ENCODE measurements at places on chromosomes 3 and 15.

- peak; percentile 47 for DNase-seq
Observed at GRCh38 chr15:90561344-90562244, 31.9 kb downstream of the CRTC3 start.

GRCh38 chr3:197854596-197855343, 63.7 kb downstream of the LRCH3 start:
- DNase-seq = peak; percentile 67

- no peak for DNase-seq
Observed at GRCh38 chr3:138394686-138395085, 39.7 kb upstream of the ESYT3 start.

GRCh38 chr15:49750553-49750952, 129.7 kb downstream of the DTWD1 start:
- DNase-seq = no peak

DNA sequence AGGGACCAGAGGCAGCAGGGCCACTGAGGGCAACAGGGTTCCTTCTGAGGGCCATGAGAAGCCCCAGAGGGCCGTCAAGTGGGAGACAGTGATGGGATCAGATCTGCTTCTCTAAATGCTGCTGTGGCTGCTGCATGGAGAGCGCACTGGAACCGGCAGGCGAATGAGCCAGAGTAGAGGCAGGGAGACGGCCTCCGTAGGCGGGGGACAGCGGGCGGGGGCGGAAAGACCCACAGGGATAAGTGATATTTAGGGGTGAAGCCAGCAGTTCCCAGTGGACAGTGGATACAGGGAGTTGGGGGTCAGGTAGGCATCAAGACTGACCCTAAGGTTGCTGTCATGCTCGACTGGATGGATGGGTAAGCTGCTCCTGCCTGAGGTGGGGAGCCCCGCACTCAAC, 45.0 kb downstream of the GLDN start:
- no peak for DNase-seq

DNA sequence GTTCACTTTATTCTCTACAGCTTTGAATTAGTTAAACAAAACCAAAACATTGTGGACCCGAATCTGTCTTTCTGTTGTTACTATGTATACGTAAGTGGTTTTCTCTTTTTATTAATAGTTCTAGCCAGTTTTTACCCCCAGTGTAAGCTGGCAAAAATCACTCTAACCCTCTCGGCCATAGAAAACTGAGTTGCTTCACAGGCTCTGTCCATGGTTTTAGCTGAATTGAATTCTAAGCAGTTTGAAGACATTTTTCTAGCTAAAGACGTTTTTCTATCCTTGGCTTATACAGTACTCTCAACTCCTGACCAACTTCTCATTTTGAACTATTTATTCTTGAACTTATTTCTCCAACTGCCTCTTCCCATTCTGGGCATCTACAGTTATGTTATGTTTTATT, 62.9 kb downstream of the CDIN1 start:
- DNase-seq = no peak

- DNase-seq = no peak
Observed at GRCh38 chr3:134655706-134656105, 4.9 kb upstream of the KY start.
